Posterior vena cava (tissue), 2 donors: ENCODE measurements at places on chromosomes 2 and 18.

DNA sequence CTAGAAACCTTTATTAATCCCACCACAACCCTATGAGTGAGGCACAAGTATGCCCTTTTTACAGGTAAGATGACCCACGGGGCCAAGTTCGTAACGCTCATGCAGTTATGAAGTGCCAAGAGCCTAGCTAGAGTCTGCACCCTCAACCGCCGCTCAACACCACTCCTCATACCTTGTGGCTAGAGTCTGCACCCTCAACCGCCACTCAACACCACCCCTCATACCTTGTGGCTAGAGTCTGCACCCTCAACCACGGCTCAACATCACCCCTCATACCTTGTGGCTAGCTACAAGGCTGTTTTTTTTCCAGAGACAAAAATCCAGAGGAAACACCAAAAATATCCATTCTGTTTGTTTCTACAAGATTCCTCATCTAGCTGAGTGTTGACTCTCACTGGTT is 4.6 kb downstream of the TXNL4A start:
- no peak for DNase-seq

DNA sequence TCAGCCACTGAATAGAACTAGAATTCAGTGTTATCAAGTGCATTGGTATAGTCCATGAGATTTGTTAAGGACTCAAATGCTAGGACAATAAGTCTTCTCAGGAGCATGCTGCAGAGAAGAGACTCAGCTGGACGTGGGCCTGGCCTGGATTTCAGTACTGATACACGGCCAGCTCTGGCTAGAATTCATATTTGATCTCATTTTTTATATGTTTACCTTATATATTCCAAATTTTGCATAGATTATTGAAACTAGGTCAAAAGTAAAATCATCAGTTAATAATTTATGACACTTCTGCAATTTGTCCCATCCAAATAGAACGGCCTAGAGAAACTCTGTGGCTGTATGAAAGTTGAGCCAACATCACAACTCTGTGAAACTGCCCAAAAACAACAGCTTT is 262.0 kb downstream of the DLGAP1 start:
- no peak for DNase-seq

DNA sequence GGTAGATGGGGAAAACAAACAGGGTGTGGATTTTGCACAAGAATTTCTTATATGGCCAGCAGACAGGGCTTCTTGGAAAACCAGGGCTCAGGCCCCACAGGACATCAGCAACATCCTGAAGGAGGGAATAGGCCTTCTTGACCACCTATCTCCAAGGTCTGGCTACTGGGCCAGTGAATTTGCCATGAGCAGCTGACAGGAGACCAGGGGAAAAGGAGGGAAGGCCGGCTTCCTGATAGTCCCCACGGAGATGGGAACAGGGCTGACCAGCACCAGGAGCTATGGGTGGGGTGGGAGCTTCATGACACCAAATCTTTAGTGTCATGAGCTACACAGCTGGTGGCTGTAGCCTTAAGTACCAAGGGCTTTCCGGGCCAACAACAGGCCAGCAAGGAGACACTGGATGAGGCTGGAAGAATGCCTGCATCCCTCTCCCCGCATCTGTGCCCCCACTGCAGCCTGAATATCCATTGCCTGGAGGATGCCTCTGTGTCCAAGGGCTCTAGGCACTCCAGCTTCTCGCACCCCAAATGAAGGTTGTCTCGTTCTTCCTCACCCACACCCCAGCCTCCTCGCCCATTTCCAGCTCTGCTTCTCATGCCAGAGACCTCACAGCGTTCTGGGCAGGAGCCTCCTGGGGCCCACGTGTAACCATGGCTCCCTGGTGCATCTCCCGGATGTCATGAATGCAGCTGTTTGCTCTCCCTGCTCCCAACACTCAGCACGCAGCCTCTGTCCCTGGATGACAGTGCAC is 74.8 kb downstream of the EMX1 start:
- peak; percentile 46 for DNase-seq

DNA sequence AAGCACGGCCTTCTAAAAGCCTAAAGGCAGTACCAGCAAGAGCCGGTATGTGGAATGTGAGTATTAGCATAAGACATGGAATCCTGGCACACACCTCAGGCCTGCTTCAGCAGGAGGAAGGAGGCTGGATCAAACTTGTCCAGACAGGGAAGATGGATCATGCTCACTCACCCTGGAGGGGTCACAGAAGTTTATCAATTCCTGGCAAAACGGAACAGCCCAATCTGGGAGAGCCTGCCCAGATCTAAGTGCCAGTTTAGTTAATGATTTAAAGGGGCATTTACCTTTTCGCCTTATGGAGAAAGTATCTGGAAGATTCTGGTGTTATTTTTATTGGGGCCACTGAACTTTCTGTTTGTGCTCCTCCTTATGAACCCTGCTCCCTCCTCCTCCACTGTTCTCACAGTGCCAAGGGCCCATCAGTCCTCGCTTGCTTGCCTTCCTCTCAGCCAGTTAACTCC is 58.3 kb upstream of the NFE2L2 start:
- DNase-seq = no peak

DNA sequence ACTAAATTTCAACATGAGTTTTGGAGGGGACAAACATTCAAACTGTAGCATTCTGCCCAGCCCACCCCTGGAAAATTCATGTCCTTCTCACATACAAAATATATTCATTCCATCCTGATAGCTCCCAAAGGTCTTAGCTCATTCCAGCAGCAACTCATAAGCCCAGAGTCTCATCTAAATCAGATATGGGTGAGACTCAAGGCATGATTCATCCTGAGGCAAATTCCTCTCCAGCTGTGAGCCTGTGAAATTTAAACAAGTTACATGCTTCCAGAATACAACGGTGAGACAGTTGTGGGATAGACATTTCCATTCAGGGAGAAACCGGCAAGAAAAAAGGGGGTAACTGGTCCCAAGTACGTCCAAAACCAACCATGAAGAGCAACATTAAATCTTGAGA is 43.5 kb upstream of the FAHD2A start:
- DNase-seq = no peak

GRCh38 chr18:76052227-76052595 is 442.8 kb downstream of the ZNF516 start:
- no peak for DNase-seq

DNA sequence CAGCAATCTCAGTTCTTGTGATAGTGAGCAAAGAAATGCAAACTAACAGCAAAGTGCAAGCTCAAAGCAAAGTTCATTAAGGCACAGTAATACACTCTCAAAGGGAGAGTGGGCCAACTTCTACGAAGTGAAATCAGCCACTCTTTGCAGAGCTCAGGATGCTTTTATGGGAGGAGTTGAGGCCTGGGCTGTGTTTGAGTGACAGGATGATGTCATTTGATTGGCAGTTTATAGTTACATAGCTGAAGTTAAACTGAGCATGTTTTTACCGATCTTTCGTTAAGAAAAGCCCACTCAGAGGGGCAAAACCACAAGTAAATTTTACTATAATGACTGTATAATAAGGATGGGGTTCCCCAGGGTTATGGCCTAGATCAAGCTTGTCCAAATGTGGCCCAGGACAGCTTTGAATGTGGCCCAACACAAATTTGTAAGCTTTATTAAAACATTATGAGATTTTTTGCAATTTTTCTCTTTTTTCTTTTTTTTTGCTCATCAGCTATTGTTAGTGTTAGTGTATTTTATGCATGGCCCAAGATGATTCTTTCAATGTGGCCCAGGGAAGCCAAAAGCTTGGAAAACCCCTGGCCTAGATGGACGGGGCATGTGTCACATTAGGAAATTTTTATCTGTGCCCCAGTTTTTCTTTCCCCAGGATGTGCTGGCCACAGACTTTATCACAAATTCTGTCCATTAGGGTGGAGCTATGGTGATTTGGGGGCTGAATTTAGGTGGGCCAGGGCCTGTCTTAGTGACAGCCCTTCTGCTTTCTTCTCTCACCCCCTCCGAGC is 8.3 kb upstream of the DNAH7 start:
- no peak for DNase-seq
